ENCODE measurements at places on chromosomes 16 and 17.

- no peak for DNase-seq
Measured at GRCh38 chr17:2723997-2724783, 12.6 kb upstream of the CLUH start.

GRCh38 chr16:68296291-68296690, 14.5 kb downstream of the SLC7A6OS start:
- no peak for DNase-seq

DNA sequence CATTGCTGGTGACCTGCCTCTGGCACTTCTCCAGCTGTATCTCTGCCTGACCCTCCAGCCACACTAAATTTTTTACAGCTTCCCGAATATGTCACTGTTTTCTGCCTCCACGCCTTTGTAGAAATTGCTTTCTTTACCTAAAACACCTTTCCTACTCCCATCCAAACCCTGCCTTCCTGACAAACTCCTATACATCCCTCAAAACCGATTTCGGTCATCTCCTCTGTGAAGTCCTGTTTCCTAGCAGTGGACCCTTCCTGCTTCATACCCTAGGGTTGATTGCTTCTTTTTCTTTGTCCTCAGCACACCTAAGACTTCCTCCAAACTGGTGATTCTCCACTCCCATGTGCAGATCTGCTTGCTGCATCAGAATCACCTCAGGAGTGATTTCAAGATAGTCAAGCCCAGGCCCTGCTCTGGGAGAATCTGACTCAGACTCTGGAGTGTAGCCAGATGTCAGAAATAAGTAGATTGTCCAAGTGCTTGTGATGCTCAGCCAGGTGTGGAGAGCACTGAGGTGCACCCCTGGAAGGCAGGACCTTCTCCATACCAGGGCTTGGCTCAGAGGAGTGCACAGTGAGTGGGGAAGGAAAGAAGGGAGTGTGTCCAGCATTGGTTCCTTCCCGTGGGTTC, 184.2 kb downstream of the COPRS start:
- peak; percentile 38 for DNase-seq

- no peak for DNase-seq
Measured at GRCh38 chr16:67150833-67151396, at the start of gene B3GNT9. TSS of gene B3GNT9 (minus strand) at chr16:67150998. CDS start at chr16:67150485, 513 bp downstream.

GRCh38 chr16:88747588-88748301, 37.3 kb downstream of the PIEZO1 start:
- no peak for DNase-seq

DNA sequence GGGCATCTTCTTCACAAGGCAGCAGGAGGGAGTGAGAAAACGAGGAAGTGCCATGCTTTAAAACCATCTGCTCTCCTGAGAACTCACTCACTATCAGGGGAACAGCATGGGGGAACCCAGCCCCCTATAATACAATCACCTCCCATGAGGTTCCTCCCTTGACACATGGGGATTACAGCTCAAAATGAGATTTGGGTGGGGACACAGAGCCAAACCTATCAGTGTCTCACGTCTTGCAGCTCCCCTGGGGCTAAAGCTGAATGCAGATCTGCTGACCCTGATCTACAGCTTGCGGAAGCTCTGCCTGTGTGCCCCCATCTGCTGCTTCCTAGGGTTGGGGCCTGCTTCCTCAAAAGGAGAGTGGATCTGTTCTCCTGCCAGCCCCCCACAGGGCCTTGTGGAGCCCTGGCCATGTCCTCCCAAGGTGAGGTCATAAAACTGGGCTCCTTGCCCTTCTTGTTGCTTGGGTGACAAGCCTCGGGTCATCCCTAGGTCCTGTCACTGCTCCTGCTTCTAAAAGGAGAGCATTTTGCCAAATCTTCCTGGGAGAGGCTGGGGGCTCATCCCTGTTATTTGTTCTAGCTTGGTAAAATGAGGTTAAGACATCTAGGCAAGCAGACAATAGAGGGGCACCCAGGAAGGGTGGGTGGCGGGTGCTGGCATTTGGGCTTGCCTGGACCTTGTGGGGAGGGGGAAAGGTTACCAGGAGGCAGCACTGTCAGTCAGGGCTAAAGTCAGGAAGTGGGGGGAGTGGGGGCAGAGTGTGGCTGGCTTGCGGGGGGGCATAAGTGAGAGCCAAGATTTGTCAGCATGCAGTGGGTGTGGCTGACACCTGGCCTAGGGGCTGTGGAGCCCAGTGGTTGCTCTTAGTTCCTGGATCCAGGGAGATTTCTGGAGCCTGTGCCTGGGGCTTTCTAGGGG, 16.0 kb downstream of the KRT33A start:
- DNase-seq: no peak

- no peak for DNase-seq
Measured at GRCh38 chr17:33292981-33293867, at the start of gene ASIC2. TSS of gene ASIC2 (minus strand) at chr17:33293295.

DNA sequence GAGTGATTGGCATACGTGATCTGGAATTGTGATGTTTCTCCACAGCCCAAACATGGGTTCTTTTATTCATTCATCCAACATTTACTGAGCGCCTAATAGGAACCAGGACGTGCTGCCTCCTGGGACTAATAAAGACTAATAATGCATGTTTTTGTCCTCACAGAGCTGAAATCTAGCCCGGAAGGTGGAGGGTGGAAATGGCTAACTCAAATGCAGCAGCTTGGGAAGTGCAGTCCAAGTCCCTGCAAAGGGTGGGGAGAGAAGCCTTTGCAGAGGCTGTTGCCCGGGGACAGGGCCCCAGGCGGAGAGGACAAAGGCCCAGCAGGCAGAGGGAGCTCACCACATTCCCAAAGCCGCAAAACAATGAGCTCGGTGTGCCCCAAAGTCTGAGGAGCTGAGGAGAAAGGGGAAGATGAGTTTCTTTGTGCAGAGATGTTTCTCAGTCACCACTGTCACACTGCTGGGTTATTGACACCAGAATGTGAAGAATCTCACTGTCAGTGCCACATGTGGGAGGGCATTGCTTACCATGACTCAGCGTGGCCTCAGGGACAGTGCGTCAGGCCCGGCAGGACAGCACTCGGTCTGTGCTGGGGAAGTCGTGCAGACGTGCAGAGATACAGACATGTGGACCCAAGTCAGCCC, 118.2 kb upstream of the CHMP6 start:
- no peak for DNase-seq

- no peak for DNase-seq
Measured at GRCh38 chr16:68283801-68284598, 19.7 kb downstream of the SLC7A6 start.

- no peak for DNase-seq
Measured at GRCh38 chr16:8853150-8853549, 15.7 kb downstream of the CARHSP1 start.

- no peak for DNase-seq
Measured at GRCh38 chr17:15124746-15125145, 140.4 kb downstream of the PMP22 start.

DNA sequence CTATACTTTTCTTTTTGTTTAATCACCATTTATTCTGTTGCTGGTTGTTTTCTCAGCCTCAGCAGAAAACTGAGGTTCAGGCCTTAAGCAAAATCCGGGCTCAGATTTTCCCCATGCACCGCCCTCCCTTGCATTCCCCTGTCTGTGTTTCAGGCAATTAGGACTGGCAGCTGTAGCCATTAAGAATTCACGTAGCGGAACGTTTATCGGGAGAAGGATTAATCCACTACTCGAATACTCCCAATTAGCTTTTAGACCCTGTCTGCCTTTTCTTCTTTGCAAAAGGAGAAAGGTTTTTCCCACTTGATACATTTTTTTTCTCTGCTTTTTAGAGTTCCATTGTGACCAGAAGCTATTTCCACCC, 173.1 kb downstream of the RPTOR start:
- DNase-seq: no peak

DNA sequence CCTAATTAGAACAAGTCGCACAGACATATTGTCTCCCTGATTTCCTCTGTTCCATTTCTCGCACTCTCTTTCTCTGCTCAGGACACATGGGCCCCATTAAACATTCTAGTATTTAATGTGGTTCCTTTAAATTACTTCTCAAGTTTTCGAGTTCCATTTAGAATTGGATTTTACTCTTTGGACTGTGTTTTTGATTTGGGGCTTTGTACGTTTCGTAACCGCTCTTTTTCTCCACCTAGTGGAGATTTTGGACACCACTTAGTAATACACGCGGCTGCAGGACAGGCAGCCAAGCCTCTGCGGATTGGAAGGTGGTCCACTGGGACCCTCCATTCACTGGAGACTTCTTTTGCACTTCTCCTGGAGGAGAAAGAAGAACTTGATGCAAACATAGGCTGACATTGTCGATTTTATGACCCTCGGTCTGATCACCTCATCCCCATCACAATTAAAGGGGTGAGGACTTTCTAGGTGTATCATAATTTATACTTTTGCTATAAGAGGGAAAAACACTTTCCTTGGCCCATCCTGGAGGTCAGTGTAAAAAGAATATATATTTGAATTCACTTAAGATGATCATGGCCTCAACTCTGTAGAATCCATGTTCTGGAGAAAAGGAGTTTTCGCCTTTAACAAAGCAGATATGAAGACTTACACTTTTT, 85.7 kb downstream of the NOG start:
- no peak for DNase-seq

DNA sequence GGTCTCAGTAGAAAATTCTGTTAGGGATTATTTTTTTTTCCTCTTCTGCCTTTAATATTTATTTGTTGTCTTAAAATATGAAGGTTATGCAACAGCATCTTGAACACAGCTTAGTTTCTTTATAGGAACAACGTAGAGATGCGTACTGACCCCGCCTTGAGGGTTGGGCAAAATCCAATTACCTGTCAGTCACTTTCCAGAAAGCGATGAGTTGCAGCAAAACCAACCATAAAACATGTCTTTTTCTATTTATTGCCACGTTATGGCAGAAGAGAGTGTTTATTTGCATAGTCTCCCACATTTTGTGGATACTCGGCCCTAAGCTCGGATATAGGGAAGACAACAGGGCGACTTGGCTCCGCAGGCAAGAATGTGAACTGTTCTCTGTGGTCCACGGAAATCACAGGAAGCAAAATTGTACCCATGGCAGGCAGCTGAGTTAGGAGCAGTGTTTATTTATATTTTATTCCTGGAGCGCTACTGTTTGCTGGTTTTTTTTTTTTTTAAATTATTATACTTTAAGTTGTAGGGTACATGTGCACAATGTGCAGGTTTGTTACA, 44.3 kb upstream of the CACNG5 start:
- no peak for DNase-seq

DNA sequence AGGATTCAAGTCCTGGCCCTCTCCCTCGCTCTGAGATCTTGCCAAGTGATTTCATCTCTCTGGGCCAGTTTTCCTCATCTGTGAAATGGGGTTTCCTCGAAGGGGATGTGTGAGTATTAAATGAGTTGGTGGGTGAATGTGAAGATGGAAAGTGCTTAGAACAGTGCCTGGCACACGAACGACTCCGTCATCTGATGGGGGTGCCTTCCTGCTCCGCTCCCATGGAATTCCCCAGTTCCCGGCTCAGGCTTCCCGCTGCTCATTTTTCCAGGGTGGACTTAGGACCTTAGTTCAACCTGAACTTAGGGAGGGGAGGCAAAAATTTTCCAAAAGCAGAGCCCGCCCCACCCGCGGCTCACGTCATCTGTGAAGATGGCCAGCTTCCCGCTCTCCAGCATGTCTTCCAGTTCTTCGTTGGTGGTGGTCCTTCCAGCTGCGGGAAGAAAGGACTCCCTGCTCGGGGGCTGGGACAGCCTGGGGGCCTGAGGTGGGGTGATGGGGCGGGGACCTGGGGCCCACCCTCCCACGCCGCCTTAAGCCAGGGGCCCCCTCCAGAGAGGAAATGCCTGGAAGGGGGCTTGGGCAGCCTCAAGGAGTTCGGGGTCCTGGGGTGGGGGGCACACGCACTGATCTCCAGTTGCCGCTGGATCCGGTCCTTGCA, 11.4 kb downstream of the HSD3B7 start:
- no peak for DNase-seq

GRCh38 chr16:58120234-58120633, 8.9 kb downstream of the CFAP20 start:
- DNase-seq: no peak

DNA sequence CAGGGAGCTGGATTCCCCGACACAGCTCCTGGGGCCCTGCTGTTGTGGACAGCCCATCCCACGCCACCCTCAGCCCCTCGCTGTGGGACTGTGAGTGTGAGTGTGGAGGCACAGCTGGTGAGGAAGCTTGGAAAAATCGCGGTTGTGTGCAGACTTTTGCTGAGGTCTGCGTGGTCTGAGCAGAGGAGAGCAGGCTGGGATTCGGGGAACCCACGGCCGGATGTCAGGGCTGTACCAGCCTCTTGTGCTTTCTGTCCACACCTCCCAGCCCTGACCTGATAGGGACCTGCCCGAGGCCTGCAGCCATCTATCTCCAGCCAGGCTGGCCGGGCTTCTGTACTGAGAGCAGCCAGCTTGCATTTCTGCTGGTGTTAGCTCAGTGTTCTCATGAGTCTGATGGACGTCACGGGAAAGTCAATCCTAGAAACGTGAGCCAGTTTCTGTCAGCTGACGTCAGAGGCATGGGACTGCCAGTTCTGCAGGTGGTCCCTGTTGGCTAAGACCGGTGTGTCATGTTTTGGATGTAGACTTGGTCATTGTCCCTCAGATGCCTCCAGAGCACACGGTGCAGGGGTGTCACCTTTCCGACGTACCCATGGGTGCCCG, 72.8 kb upstream of the ZNF750 start:
- DNase-seq: no peak

GRCh38 chr17:60766778-60767190, 89.1 kb downstream of the BCAS3 start:
- no peak for DNase-seq

DNA sequence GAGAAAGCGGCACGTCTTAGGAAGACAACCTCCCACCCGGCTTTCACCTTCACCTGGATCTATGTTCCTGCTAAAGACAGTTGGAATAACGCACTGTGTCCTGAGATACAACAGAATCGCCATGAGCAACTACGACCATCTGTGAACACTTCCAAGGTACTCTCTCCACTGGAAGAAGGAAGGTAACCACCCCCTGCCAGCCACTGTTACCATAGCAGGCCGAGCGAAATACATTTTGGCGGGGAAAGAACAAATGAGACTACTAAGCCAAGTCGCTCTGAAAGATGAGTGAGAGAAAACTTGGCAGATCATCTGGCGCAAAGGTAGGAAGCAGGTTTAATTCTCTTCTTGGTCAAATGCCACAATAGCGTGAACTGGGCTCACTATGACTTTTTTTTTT, 9.8 kb downstream of the CRK start:
- no peak for DNase-seq

DNA sequence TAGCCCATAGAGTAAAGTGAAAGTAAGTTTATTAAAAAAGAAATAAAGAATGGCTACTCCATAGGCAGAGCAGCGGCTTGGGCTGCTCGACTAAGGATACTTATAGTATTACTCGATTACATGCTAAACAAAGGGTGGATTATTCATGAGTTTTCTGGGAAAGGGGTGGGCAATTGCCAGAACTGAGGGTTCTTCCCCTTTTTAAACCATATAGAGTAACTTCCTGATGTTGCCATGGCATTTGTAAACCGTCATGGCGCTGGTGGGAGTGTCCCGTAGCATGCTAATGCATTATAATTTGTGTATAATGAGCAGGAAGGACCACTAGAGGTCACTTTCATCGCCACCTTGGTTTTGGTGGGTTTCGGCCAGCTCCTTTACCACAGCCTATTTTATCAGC, 13.3 kb upstream of the GAS7 start:
- DNase-seq: no peak

GRCh38 chr17:17661834-17662385, 19.3 kb upstream of the RAI1 start:
- DNase-seq: no peak

Data from HS-27A (cell line).